Suprapubic skin (tissue), 4 donors: ENCODE measurements at places on chromosomes 12 and 14.

- no peak for DNase-seq
- peaks cover 5% of the 10 kb centered on the region for H3K27me3 ChIP-seq
- no peaks in the 10 kb centered on the region for H3K4me1 ChIP-seq
- H3K36me3 ChIP-seq, result no peaks in the 10 kb centered on the region
- no peak overlapping the region for H3K27ac ChIP-seq
These were observed 18.2 kb upstream of the STRAP start for GRCh38 chr12:15863984-15864383.

- no peaks in the 10 kb centered on the region for H3K4me1 ChIP-seq
- H3K27me3 ChIP-seq, result no peaks in the 10 kb centered on the region
- no peaks in the 10 kb centered on the region for H3K36me3 ChIP-seq
- no peak overlapping the region for H3K4me3 ChIP-seq
- H3K27ac ChIP-seq, result no peak overlapping the region
These were observed 86.4 kb downstream of the CAPZA3 start for GRCh38 chr12:18824287-18824686.

GRCh38 chr14:34711169-34711568 is 3.2 kb downstream of the CFL2 start:
- H3K27ac ChIP-seq, result no peak overlapping the region
- no peaks in the 10 kb centered on the region for H3K27me3 ChIP-seq
- H3K36me3 ChIP-seq, result no peaks in the 10 kb centered on the region
- no peak overlapping the region for H3K4me3 ChIP-seq
- peaks cover 45% of the 10 kb centered on the region for H3K4me1 ChIP-seq
- no peak for DNase-seq

GRCh38 chr12:92905811-92906554 is 23.1 kb downstream of the EEA1 start:
- H3K27me3 ChIP-seq, result no peaks in the 10 kb centered on the region
- H3K4me1 ChIP-seq, result peaks cover 16% of the 10 kb centered on the region
- no peak for DNase-seq

DNA sequence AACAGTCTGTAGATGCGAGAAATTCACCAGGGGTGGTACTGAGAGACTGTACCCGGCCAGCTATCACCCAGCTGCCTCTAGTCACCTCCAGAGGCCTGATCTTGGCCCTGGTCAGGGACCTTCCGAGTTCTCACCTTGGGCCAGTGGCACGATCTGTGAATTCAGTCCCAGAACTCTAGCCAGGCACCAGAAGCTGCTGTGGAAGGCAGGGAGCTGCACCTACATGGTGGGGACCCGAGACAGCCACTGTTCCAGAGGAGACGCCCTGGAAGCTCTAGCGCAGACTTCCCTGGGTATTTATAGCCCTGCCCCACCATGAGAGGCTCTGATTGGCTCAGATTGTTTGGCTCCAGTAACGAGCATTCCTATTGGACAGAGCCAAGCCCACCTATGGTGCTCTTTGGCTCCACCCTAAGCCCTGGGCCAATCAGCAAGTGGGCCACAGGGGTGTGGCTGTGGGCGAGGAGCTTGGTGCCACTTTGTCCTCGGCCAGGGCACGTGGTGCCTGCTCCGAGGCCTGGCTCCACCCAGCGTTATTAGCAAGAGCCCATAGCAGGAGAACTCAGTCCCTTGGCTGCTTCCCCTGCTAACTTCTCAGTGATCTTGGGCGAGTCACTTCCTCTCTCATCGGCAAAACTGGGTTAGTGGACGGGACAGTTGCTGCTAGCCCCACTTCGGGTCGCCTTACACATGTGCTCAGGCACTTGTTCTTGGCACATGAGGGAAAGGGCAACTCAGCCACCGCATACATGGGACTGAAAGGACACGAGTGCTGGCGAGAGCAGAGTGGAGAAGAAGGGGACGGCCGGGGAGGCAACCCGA is 89.0 kb upstream of the BCL11B start:
- H3K27me3 ChIP-seq, result no peaks in the 10 kb centered on the region
- H3K4me1 ChIP-seq, result peaks cover 3% of the 10 kb centered on the region
- no peak overlapping the region for H3K4me3 ChIP-seq
- H3K36me3 ChIP-seq, result no peaks in the 10 kb centered on the region
- H3K27ac ChIP-seq, result no peak overlapping the region
